ENCODE measurements at places on chromosomes 12 and 14. TPM values are rescaled to one million over a fixed set of nuclear protein-coding genes. Genes with fewer than 3 reads are reported as not detected.
A peak's percentile ranks its signal among the peaks of the same experiment; 100 is the strongest.

DNA sequence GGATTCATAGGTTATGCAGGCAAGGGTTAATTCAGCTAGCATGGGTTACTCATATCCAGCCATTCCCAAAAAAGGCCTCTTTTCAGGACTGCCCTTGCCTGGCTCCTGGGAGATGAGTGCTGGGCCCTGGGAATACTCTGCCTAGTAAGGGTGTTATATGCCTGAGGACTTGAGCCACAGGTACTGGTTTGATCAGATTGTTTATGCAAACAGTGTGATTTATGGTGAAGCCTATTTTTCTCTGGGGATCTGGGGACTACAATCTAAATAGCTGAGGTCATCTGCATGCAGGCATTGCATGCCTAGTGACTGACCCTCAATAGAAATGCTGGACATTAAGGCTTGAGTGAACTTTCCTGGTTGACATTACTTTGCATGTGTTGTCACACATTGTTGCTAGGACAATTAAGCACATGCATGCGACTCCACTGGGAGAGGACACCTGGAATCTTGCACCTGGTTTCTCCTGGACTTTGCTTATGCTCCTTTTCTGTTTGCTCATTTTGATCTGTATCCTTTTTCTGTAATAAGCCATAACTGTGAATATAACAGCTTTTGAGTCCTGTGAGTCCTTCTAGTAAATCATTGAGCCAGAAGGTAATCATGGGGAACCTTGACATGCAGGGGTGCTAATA, 73.0 kb downstream of the RAD51B start:
- peak; percentile 44 for DNase-seq
- no peaks in the 10 kb centered on the region for H3K27me3 ChIP-seq
- H3K36me3 ChIP-seq, result no peaks in the 10 kb centered on the region

DNA sequence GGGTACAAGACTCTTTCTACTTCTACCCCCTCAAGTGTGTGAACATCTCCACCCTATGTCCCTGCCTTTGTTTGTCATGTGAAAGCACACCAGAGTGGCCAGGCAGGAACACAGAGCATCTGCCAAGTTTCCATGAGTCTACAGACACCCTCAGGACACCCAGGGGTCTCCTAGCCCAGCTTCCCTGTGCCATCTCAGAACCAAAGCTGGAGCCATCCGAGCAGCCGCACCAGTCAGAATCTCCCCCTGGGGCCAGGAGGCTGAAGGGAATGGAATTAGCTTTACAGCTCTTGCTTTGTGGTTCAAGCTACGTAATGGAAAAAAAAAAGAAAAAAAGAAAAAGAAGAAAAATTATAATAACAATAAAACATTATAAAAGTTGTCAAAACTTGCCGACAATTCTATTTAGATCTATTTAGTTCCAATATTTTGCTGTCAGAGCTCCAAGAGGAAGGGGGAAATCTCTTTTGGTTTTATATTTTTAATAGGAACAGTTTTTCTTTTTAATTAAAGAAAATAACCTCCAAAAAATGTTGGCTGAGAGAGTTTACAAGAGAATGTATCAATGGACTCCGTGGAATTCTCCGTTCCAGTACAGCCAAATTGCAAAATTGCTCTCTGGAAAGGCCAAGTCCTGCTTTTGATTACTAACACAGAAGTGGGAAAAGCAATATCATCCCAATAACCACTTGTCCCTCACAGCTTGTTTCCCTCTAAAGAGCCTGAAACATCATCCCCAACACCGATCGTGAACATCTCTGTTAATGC, 37.1 kb downstream of the TBX5 start:
- no peak for DNase-seq
- no peak overlapping the region for H3K4me3 ChIP-seq
- H3K4me1 ChIP-seq, result no peaks in the 10 kb centered on the region
- H3K27me3 ChIP-seq, result no peaks in the 10 kb centered on the region
- H3K36me3 ChIP-seq, result no peaks in the 10 kb centered on the region

DNA sequence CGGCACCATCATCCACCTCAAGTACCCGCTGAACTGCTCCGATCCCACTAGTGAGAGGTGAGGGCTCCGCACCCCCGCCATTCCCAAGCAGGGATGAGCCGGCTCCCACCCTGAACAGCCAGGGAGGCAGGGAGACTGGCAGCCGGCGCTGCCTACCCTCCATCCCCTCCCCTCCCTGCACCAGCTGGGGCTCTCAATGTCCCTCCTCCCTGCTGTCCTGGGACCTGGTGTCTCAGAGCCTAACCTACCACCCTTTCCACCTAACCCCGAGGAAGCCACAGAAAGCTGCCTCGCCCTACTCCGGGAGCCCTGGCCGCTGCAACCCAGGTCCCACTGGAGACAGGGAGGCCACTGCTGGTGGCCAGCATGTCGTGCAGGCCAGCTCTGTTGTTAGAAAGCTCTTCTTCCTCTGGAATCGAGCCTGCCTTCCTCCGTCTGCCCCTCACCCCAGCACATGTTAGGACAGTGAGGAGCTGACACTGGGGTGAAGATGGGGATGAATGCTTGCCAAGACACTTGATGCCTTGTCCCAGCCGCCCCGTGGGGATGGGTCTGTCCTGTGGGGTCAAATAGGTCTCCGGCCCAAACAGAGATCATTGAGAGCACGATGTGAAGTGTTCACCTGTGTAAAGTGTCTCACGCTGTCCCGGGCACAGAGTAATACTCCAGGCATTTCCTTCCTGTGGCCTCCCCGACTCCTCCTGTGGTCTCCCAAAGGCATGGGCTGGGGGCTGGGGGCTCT, 1.1 kb downstream of the PTPN6 start:
- no peak overlapping the region for H3K4me3 ChIP-seq
- H3K36me3 ChIP-seq, result no peaks in the 10 kb centered on the region
- H3K27me3 ChIP-seq, result no peaks in the 10 kb centered on the region
- peak; percentile 55 for DNase-seq

PIWIL1 gene
- not detected for total RNA-seq

GRCh38 chr14:64573109-64573508, 23.3 kb downstream of the PPP1R36 start:
- no peak for DNase-seq
- no peaks in the 10 kb centered on the region for H3K27me3 ChIP-seq
- H3K4me1 ChIP-seq, result no peaks in the 10 kb centered on the region
- no peaks in the 10 kb centered on the region for H3K36me3 ChIP-seq

AMDHD1 gene
- total RNA-seq, result 0.49 TPM

Data from endodermal cell (in vitro differentiated cells).